Fibroblast of villous mesenchyme (primary cell): ENCODE measurements at places on chromosomes 5 and 9. TPM values are rescaled to one million over a fixed set of nuclear protein-coding genes. Genes with fewer than 3 reads are reported as not detected.

The DMRTA1 gene
- total RNA-seq, result 0.32 and 0.86 TPM in 2 replicates

The RORB gene
- 0.64 and 5.6 TPM in 2 replicates for total RNA-seq

The SLC36A2 gene
- not detected in 2 replicates for total RNA-seq

The CNTFR gene
- not detected in 2 replicates for total RNA-seq

The TAF11L5 gene
- not detected in 2 replicates for total RNA-seq

The FXN gene
- 2.6 TPM in 2 replicates for total RNA-seq

The GZMA gene
- total RNA-seq, result not detected in 2 replicates

The ODF2 gene
- total RNA-seq, result 33.5 and 44.5 TPM in 2 replicates

The PDLIM4 gene
- 42.8 and 97.2 TPM in 2 replicates for total RNA-seq

The F12 gene
- 0.43 and 0.64 TPM in 2 replicates for total RNA-seq

The GRAMD2B gene
- 61.8 and 113 TPM in 2 replicates for total RNA-seq

The PHF24 gene
- not detected in 2 replicates for total RNA-seq

The SH3GL2 gene
- 0.32 and 0.43 TPM in 2 replicates for total RNA-seq

The SCGB3A1 gene
- not detected in 2 replicates for total RNA-seq

The CERCAM gene
- 80.2 and 86.8 TPM in 2 replicates for total RNA-seq

The TLR4 gene
- 8.4 and 18.1 TPM in 2 replicates for total RNA-seq

The TSSK1B gene
- total RNA-seq, result 0.43 and 0.64 TPM in 2 replicates

The AQP7 gene
- not detected in 2 replicates for total RNA-seq

The MAP1B gene
- 74.3 and 124 TPM in 2 replicates for total RNA-seq

The SPEF2 gene
- 3.5 and 4.3 TPM in 2 replicates for total RNA-seq

The ESM1 gene
- total RNA-seq, result under 0.01 and 0.86 TPM in 2 replicates

The PLCXD3 gene
- 0.32 and 0.43 TPM in 2 replicates for total RNA-seq

The PAEP gene
- total RNA-seq, result not detected in 2 replicates

The RNF130 gene
- 9.7 and 12.1 TPM in 2 replicates for total RNA-seq

The FEM1C gene
- 11.3 and 17.3 TPM in 2 replicates for total RNA-seq

The COL23A1 gene
- not detected in 2 replicates for total RNA-seq

The IL9 gene
- total RNA-seq, result not detected in 2 replicates

The ADAMTS6 gene
- total RNA-seq, result 95.9 and 121 TPM in 2 replicates

The FCN2 gene
- total RNA-seq, result not detected in 2 replicates

The NOXA1 gene
- 0.32 TPM in 1 of 2 replicates, not detected in the other for total RNA-seq

The MEIKIN gene
- total RNA-seq, result not detected in 2 replicates
